ENCODE measurements at places on chromosomes 7 and 10.

DNA sequence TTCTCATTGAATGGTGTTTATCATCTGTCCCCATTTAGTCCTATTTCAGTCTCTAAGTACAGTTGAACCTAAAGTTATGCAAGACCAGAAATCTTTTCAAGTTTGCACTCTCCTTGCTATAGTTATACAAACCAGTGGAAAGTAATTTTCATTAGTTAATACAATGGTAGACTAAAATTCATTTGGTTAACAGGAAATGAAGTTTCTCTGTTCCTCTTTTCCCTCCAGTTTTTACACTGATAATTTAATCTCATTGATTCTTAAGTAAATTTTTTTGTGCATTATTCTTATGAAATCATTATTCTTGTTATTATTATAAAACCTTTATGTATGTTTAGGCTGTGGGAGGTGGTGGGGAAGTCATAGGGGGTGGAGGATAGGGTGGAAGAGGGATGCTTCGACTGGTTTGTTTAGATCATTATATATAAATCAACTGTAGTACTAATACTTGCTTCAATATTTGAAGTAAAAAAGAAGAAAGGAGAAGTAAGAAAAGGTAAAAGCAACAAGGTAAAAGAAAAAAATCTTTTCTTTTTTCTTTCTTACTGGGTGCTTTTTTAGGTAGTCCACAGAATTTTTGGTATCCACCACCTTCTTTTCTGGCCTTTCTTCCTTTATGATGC, 104.1 kb downstream of the GPR85 start:
- DNase-seq: no peak

DNA sequence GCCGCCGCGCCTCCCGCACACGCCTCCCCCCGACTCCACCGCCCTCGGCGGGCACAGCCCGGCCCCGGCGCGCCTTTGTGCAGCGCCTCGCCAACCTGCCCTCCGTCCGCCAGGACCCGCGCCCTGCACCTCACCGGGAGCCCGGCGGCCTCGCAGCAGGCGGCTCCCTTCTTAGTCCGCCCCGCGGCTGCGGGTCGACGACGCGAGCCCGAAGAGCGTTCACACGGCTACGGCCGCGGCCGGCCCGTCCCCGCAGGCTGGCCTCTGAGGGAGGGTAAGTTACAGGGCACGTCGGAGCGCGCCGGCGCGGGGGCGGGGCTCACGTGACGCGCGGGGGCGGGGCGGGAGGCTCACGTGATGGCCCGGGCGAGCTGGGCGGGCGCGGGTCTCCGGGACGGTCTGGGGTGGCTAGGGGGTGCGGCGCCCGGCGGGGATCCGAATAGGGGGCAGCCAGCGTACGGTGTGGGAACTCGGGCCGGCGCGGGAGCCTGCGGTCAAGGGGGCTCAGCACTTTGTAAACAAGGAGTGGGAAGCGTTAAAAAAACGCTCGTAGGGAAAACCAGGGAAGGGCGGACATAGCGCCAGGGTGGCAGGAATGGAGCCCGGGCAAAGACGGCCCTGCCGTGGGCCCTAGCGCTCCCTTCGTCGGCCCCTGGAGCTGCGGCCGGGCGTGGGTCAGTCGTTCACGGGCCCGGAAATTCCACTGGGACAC, at the start of gene ARHGAP12:
TSS of gene ARHGAP12 (minus strand) at position 283 of the 712 bp plus-strand sequence. CDS start 19,976 bp downstream, outside the sequence.
- peak; percentile 91 for DNase-seq

DNA sequence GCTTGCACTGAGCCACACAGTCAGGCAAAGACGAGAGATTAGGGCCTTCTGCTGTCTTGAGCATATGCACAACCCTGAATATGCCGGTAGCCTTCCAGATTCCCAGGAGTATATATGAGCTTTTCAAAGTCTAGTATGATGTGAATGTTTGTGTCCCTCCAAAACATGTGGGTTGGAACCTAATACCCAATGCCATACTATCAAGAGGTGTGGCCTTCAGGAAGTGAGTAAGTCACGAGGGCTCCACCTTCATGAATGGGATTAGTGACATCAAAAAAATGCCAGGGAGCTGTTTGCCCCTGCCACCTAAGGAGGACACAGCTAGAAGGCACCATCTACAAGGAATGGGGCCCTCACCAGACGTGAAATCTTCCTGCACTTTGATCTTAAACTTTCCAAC, 105.2 kb downstream of the CH25H start:
- no peak for DNase-seq

GRCh38 chr10:121406823-121407545, 191.3 kb downstream of the FGFR2 start:
- DNase-seq: no peak

- no peak for DNase-seq
Measured at GRCh38 chr10:93462881-93463280, 19.3 kb downstream of the MYOF start.

DNA sequence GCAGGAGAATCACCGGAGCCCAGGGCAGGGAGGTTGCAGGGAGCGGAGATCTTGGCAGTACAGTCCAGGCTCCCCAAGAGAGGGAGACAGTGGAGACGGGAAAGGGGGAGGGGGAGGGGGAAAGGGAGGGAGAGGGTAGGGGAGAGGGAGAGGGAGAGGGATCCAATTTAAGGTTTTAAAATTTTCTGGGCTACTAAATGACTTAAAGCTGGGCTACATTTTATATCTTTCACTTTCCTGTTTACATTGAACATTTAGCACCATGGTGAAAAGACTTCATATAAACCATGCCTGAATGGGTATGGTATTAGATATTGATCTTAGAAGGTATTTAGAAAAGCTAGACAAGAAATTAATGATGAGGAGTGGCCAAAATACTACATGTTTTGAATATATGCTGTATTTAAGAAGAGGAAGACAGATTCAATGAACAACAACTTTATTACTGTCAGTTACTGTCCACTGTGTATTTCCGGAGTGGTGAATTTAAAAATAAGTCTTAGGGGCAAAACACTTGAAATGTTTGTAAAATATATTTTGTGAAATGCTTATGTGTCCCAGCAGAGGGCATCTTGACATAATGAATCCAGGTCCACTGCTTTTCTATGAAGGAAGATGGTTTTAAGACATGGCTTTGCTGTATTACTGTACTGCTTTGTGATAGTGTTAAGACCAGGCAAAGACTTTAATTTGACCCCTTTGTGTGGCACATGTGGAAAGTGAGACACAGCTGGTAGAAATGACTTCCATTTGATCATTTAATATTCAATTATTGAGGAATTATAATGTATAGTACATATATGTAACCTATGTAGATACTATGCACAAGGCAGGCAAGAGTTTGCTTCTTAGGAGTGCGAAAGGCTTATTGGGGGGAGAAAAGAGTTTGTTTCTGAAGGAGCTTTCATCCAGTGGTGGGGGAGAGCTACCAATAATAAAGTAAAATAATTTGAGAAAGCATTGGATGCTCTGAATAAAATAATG, 52.8 kb downstream of the NRF1 start:
- no peak for DNase-seq

DNA sequence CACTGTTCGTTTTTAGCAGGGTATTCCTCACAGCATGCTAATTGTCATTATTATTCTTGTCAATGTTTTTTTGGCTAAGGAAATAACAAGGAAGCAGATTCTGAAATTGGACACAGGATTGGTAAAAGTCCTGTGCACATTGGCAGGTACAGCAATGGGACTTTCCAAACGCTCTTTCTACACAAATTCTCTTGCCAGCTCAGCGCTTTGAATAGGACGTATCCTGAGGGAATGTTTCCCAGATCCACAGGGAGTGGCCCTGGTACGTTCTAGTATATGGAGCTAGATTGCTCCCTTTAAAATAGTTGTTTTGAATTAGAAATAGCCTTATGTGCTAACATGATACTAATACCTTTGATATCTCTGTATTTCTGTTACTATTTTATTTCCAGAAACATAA, 82.8 kb upstream of the GRB10 start:
- no peak for DNase-seq

DNA sequence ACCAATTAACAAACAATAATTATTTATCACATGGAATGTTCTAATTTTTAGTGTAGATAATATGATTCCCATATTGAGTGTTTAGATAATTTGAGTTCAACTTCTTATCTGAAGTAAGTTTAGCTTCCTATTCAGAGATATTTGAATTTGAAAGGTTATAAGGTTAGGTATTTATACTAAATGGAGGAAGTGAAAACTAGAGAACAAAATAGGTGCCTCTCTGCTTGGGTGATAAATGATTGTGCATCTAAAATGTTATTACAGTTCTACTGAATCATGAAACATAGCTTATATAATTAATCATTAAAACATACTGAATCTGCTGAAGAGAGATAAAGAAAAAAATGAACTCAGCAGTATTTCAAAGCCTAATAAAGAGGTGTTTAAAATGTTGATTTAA, 1174.3 kb downstream of the XPNPEP1 start:
- no peak for DNase-seq

DNA sequence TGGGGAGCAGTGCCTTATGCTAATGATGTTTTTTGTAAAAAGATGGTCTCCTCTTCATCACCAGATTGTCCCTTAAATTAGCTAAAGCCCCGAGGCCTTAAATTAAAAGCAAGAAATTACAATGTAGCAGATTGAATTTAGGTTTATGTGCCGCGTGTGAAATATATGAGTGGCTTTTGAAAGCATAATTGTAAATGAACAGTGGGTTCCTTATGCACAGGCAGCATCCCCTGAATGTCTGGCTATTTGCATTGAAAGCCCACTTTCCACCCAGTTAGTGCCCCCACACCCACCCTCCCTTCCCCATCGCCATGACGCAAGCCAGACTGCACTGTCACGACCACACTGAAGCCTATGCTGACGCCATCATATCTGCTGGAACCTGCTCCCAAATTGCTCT, 62.4 kb upstream of the SORCS3 start:
- DNase-seq: no peak
